IMR-90 (cell line): ENCODE measurements at places on chromosomes 5 and 9. TPM values are rescaled to one million over a fixed set of nuclear protein-coding genes. Genes with fewer than 3 reads are reported as not detected.

Gene VCAN
- 158 and 159 TPM in 2 replicates for total RNA-seq

- no peak for DNase-seq
Measured at GRCh38 chr5:109942646-109943045, 252.9 kb downstream of the MAN2A1 start.

GRCh38 chr9:113012492-113012891 lies 500 bp upstream of the ZNF883 start:
- no peak for DNase-seq

DNA sequence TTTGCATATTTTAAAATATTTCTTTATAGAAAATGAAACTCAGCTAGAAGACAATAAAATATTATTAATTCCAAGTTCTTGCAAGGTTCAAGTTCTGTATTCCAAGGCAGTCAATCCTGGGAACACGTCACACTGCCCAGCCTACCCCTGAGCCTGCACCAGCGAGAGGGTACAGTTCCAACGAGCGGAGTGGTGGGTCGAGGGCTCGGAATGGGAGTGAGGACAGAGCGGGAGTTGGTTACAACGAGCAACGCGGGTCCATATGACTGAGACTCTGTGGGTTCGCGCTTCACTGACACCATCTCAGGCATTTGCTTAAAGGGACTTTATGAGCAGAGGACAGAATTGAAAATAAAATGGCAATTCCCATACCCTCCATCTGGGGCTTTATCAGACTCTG lies 40.0 kb upstream of the SPTLC1 start:
- DNase-seq = no peak

GRCh38 chr5:100479079-100479688 lies 56.0 kb upstream of the FAM174A start:
- peak; percentile 7 for DNase-seq

DNA sequence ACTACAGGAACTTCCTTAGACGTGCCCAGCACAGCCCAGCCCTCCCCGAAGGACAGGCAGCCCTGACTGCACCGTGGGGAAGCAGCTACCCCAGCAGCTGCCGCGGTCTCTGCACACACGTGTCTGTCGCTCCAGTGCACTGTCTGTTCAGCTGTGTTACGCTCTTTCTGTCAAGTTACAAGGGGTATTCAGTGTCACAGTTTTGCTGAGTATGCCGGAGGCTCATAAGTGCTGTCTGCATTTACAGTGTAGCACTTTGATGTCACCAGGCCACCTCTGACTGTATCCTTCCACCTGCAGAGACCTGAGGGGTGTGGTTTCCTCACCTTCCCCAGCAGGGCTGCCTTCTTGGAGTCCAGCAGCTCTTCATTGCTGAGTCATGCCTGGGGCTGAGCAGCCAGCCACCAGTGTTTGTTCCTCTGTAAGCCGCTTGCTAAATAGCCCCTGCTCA lies 126.8 kb downstream of the EHMT1 start:
- peak; percentile 43 for DNase-seq
